Activated B cell treated with CpG ODN at 0.5 μM for 24 hours (primary cell): ENCODE measurements at places on chromosomes 5 and 9. TPM values are rescaled to one million over a fixed set of nuclear protein-coding genes. Genes with fewer than 3 reads are reported as not detected.

GRCh38 chr5:140197023-140197422 lies 22.0 kb downstream of the CYSTM1 start:
- peaks cover 7% of the 10 kb centered on the region for H3K36me3 ChIP-seq
- no peaks in the 10 kb centered on the region for H3K27me3 ChIP-seq
- H3K4me3 ChIP-seq: no peak overlapping the region
- no peak for DNase-seq

POLK gene
- 29.0 and 34.0 TPM in 2 replicates for total RNA-seq

DNA sequence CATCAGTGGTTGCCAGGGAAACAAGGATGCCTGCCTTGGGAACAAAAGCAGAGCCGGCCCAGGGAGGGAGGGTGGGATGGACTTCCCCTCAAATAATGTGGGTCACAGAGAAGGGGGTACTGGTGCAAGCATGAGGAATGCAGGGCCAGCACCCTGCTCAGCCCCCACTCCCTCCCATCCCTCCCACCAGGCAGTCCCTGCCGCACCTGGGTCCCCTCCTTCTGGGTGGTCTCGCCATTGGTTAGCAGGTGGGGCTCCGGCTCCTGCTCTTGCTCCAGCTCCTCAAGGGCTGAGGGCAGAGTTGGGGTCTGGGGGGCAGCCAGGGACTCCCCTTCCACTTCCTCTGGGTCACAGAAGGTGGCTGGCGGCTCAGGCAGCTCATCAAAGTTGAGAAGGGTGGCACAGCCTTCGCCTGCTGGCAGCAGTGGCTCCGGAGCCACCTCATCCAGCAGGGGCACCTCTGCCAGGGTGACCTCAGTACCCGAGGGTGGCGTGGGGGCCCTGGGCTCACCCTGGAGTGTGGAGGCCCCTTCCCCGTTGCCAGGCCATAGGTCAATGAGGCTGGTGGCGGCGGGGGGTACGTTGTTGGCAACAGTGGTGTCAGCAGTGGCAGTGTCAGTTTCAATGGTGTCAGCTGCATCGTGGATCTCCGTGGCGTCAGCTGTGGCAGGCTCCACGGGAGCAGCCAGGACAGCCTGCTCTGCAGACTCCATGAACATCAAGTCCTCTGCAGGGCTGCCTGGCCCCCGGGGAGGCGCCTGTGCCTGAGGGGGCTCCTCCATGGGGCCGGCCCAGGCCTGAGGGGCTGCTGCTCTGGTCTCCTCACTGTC lies 11.5 kb downstream of the PRR7 start:
- no peaks in the 10 kb centered on the region for H3K27me3 ChIP-seq
- H3K4me1 ChIP-seq: peaks cover 22% of the 10 kb centered on the region
- H3K27ac ChIP-seq: no peak overlapping the region
- no peak overlapping the region for H3K4me3 ChIP-seq
- no peaks in the 10 kb centered on the region for H3K36me3 ChIP-seq

GRCh38 chr9:77726289-77726688 lies 78.2 kb upstream of the GNA14 start:
- H3K27ac ChIP-seq: no peak overlapping the region
- H3K27me3 ChIP-seq: no peaks in the 10 kb centered on the region
- H3K4me1 ChIP-seq: no peaks in the 10 kb centered on the region
- DNase-seq: no peak

SHLD3 gene
- 5.7 and 6.2 TPM in 2 replicates for total RNA-seq

GRCh38 chr9:18707489-18708205 lies 233.7 kb downstream of the ADAMTSL1 start:
- H3K36me3 ChIP-seq: no peaks in the 10 kb centered on the region
- no peaks in the 10 kb centered on the region for H3K4me1 ChIP-seq
- DNase-seq: no peak
- no peaks in the 10 kb centered on the region for H3K27me3 ChIP-seq
- H3K4me3 ChIP-seq: no peak overlapping the region

BTNL8 gene
- not detected in 2 replicates for total RNA-seq

CTXN3 gene
- not detected in 2 replicates for total RNA-seq

ARHGEF39 gene
- 0.59 and 0.89 TPM in 2 replicates for total RNA-seq
